Suppressor macrophage treated with lipopolysaccharide for 1 hour (primary cell): ENCODE measurements at places on chromosomes 12 and 14.

DNA sequence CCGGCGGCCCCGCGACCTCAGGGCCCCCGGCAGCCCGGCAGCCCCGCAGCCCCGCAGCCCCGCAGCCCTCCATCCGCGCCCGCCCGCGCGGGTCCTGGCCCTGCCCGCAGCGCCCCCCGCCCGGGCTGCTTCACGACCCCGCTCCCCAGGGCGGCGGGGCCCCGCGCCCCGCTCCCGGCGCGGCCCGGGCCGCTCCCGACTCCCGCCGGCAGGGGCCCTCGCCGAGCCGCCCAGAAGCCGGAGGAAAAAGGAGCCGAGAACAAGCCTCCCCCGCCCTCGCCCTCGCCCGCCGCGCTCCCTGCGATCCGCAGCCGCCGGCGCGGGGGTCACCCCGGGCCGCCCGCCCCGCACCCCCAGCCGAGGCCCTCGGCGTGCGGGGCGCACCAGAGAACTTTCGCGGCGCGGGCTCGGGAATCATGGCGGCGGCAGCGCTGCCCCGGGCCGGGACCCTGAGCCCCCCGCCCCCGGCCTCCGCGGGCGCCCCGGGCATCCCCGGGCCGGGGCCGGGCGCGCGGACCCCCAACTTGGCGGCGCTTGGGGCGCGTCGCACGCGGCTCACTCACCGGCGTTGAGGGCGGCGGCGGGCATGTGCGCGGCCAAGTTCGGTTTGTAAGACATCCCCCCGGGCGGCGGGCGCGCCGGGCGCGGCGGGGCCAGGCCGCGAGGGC is 521 bp downstream of the CDK2AP1 start:
- peak; percentile 87 for DNase-seq

- DNase-seq: no peak
Measured at GRCh38 chr14:101889898-101890297, 74.5 kb upstream of the DYNC1H1 start.

DNA sequence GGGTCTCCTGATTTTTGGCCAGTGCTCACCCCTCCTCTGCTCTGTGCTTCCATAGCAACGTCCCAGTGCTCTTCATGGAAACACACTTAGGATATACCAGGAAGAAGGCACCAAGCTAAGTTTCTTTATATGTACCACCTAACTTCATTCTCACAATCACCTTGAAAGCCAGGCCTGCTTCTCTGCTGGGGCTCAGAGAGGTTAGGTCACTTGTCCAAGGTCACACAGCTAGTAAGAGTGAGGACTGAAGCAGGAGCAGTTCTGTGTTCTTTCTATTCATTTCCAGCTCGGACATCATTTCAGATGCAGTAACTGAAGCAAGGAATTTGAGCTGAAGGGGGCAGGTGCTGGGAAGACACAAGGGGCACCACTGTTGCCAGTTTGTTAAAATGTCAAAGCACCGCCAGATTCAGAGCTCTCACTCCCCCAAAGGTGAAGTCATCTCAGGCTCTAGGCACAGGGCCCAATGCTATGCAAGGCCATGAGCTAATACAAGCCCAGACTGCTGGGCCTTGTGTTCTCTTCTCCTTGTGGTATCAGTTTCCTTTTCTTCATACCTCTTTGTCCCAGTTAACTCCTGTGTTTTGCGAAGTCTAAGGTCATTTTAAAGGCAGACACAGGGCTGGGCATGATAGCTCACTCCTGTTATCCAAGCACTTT is 19.7 kb upstream of the YY1 start:
- peak; percentile 34 for DNase-seq

- DNase-seq: no peak
Measured at GRCh38 chr14:31945074-31945613, 132.0 kb upstream of the ARHGAP5 start.

- peak; percentile 82 for DNase-seq
Measured at GRCh38 chr14:42224053-42224888, 617.6 kb downstream of the LRFN5 start.

DNA sequence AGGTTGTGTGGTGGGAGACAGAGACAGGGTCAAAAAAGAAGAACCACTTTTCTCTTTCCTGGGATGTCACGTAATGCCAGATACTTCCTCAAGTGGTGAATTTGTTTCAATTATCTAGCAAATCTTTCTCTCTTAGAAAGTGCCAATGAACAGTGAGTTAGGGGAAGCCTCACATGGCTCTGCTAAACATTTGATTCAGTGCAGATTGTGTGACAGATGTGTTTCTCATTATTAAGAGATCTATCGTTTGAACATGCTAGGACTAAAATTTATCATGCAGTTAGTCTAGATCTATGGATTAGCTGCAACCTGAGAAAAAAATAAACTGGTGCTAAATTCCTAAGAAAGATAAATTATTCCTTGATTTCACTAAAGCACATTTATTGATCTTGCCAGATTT is 247.8 kb downstream of the MDGA2 start:
- DNase-seq: no peak

DNA sequence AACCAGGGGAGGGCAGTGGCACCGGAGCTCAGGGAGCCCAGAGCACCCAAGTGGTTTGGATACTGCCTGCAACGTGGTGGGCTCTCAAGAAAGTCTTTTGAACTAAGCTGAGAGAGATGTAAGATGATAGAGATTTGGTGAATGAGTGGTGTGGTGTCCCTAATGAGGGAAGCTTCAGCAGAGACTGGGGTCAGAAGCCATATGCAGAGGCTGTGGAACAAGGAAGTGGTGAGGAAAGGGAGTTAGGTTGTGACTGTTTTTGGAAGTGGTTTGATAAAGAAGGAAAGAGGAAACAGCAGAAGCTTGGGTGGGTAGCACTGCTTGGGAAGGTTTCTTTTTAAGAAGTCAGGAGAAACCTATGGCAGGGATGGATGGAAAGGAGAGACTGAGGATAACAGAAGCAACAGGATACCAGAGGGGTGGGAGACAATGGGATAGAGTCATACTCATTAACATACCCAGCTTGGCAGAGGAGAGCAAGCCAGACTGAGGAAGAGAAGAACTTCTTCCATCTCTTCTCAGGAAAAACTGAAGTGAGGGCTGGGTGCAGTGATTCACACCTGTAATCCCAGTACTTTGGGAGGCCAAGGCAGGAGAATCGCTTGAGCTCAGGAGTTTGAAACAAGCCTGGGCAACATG is 24.1 kb downstream of the SLC4A8 start:
- no peak for DNase-seq

- no peak for DNase-seq
Measured at GRCh38 chr14:95058491-95058890, 98.8 kb downstream of the DICER1 start.

DNA sequence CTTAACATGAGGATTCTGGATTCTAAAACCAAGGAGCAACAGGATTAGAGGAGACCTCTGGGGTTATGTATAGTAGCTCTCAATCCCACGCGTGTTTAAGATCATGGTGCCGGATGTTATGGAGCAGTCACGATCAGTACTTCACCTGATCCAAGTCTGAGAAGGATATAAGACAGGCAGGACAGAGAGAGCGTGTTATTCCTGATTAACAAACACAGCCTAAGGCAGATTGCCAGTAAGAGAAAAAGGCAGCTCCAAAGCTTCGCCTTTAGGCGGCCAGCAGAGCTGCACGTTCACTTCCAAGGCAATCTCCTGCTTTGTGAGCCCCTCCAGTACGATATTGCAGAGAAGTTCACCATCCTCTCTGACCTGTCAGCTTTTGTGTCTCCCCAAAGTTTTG is 5.5 kb downstream of the SETD3 start:
- no peak for DNase-seq

GRCh38 chr12:53179687-53180219 is 769 bp upstream of the ZNF740 start:
- peak; percentile 25 for DNase-seq

DNA sequence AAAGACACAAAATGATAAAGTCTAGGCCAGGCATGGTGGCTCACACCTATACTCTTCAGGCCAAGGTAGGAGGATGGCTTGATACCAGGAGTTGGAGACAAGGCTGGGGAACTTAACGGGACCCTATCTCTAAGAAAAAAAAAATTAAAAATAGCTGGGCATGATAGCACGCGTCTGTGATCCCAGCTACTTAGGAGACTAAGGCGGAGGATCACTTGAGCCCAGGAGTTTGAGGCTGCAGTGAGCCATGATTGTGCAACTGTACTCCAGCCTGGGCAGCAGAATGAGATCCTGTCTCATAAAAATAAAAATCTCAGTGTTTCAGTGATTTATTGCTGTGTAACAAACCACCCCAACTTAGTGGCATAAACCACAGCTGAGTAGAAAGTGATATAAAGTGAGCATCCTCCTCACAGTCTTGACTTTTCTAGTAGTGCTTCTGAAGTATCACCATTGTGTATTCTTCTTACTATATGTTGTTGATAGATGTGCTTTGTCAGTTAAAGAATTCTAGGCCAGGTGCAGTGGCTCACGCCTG is 10.6 kb upstream of the ATF1 start:
- DNase-seq: no peak

GRCh38 chr12:124613151-124613585 is 45.8 kb upstream of the NCOR2 start:
- no peak for DNase-seq

DNA sequence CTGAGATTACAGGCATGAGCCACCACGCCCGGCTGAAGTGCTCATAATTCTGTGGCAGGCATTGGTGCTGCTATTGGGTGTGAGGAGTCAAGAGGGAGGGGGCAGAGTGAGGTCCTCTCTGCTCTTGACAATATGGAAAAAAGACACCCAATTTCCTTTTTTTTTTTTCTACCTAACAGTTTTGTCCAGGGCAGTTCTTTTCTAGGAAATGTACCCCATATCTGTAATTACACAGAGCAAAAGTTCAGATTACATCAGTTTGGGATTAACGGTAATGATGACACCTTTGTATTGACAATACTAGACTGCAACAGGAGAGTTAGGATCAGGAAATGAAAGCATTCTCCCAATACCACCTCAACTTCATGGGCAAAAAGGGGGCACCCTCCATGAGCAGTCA is 36.3 kb downstream of the IGF1 start:
- DNase-seq: no peak

DNA sequence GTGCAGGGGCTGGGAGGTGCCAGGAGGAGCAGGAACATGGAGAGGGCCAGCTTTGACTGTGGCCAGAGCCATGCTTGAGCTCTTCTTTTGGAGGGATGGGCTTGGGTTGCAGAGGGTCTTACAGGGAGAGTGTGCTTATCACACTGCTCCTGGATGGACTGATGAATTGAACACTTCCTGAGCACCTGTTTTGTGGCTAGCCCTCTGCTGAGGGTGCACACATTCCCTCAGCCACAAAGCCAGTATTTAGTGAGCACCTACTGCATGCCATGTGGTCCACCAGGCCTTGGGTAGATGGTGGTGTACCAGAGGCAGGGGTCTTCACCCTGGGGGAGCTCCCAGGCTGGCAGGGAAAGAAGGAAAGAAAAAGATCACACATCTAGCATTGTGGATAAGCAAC is 118.9 kb downstream of the SLC25A47 start:
- no peak for DNase-seq

DNA sequence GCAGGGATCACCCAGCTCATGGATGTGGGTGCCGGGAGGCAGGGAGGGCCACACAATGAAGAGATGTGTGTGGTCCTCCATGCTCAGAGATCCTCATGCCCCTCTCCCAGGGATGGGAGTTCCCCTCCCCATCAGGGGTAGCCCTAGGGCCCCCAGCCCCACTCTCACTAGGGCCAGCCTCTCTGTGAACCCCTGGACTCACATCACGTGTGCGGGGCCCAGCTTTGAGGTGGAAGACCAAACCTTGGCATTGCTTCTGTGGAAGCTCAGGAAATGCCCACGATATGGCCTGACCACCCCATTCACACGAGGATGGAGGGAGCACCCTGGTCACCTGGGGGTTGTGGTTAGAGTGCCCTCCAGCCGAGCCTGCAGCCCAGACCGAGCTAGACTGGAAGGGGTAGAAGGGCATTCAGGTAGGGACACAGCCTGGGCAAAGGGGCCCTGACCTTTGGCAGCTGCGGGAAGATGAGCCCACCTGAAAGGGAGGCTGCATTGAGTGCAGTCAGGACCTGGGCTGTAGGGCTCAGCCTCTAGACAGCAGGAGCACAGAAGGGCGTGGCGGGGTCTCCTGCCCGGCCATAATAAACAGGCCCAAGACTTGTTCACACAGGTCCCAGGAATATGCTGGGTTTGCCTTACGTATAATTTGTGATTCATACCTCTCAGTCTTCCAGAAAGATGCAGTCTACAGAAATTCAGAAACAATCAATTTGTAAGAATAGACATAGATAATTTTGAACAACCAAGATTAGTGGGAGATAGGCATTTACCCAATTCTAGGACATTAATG is 34.8 kb upstream of the RCOR1 start:
- DNase-seq: no peak
